ENCODE measurements at places on chromosomes 12 and 14.

DNA sequence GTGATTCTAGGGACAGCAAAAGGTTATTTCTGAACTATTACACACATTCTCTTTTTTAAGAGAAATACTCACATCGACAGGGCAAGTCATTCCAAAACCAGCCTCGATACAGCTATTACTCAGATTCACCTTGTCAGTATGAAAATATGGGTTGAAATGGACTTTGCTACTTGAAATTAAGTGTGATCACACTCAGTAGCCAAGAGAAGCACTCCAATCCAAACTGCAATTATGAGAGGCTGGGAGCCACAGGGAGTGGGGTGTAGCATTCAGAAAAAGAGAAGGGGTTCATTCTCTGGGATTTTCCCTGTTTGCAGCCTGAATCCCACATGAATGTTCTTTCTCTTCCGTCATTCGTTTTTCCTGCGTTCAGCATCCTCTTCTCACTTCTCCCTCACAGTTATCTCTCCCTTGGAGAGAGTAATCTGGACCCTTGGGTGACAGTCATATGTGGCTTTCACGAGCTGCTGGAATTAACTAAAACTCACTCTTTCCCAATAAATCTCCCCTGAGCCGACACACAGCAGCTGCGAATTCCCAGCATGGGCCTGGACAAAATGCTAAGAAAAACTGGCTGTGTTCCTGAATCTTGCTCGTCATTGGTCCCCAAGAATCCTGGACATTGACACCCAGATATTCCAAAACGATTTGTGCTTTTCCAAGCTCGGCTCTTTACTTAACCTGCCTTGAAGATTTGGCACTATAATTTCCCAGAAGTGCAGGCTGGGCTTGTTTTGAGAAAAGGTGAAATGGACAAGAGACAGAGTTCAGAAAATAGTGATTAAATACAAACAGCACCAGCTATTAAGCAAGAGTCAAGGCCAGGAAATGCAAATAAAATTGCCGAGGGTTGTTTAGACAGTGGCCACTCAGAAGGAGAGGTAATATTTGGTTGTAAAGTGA is 199.5 kb upstream of the PLEKHG7 start:
- DNase-seq = peak; percentile 19

DNA sequence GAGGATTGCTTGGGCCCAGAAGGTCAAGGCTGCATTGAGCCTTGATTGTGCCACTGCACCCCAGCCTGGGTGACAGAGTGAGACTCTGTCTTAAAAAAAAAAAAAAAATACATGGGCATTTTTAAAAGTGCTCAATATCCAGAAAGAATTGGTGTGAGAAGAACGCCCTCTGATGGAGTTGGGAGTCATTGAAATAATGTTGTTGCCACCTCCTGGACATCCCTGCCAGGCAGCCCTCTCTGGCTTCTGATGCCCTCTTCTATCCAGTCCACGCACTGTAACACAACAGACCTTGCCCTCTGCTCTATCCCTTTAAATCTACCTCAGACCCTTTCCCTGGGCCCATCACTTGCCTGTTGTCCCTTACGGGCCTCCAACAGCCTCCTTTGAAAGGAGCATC is 4.9 kb downstream of the PTGDR start:
- no peak for DNase-seq

- no peak for DNase-seq
Measured at GRCh38 chr12:25827747-25828146, 130.7 kb upstream of the RASSF8 start.

GRCh38 chr12:89742337-89743022 is 33.8 kb upstream of the ATP2B1 start:
- no peak for DNase-seq

GRCh38 chr12:26132866-26133265 is 8.0 kb upstream of the BHLHE41 start:
- no peak for DNase-seq

GRCh38 chr14:31990926-31991572 is 86.1 kb upstream of the ARHGAP5 start:
- no peak for DNase-seq

DNA sequence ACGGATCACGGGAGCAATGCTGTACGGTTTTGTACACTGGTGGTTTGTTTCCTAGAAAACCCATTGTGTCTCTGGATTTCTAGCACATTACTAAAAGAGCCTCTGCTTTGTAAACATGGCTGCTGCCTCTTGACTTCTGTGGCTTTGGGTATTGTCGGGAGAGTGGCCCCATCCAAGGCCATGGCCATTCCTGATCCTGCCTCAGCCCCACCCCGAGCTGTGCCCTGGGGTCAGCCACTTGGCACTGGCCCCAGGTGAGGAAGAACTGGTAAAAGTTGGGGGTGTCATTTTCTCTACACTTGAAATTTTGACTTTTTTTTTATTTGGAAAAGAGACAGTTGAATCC is 36.5 kb downstream of the SLC8B1 start:
- DNase-seq = no peak

- no peak for DNase-seq
Measured at GRCh38 chr12:122348505-122348904, 74.0 kb downstream of the CLIP1 start.

GRCh38 chr12:124616394-124617221 is 49.2 kb upstream of the NCOR2 start:
- DNase-seq = no peak

Measured in activated CD4-positive, alpha-beta T cell treated with anti-CD3 and anti-CD28 coated beads, Interleukin-2, amount 50 U/mL, for 48 hours (primary cell).